ENCODE measurements at places on chromosomes 2 and 18.

DNA sequence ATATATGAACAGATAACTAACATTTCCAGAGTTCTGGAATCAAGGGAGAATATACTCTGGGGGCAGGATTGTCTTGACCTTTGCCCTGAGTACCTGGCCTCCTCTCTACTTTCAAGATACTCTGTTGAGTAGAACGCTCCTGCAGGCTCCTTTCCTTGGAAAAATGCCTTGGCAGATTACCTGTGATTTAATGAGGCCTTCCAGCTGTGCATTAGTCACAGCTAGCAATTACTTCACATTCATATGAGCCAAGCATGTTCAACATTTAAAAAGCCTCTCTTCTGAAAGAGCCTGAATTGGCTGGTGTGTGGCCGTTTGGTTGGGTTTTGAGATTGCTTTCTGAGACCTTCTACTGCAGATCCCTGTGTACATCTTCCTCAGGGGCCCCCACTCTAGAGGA lies 142.2 kb downstream of the PLCL1 start:
- DNase-seq: no peak

- no peak for DNase-seq
Measured at GRCh38 chr2:219142329-219142728, 18.3 kb downstream of the NHEJ1 start.

DNA sequence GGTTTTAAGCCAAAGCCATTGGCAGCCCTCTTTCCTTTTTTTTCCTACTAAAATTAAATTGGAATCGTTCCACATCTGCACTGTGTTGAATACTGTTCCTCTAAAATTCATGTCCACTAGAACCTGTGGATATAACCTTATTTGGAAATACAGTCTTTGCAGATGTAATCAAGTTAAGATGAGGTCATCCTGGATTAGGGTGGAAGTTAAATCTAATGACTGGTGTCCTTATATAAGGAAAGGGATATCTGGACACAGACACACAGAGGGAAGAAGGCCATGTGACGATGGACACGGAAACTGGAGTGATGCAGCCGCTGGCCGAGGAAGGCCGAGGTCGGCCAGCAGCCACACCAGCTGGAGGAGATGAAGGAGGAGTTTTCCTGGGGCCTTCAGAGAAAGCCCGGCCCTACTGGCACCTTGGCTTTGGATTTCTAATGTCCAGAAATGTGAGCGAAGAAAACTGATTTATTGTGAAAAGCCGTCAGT lies 49.4 kb downstream of the LONRF2 start:
- no peak for DNase-seq

- DNase-seq: no peak
Measured at GRCh38 chr2:148994341-148994740, 44.2 kb upstream of the LYPD6B start.

DNA sequence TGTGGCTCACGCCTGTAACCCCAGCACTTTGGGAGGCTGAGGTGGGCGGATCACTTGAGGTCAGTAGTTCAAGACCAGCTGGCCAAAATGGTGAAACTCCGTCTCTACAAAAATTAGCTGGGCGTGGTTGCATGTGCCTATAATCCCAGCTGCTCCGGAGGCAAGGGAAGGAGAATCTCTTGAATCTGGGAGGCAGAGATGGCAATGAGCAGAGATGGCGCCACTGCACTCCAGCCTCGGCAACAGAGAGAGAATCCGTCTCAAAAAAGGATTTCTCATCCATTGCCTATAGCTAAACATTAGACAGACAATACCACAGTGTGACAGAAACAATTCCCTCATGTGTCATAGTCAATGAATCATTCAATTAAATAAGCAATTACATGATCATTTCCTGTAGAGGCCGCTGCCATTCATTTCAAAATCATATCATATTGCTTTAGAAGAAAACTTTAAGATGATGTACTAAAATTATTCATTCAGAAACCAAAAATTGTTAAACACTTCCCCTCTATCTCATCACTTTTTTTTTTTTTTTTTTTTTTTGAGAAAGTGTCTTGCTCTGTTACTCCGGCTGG lies 69.5 kb upstream of the TGIF1 start:
- DNase-seq: peak; percentile 12

DNA sequence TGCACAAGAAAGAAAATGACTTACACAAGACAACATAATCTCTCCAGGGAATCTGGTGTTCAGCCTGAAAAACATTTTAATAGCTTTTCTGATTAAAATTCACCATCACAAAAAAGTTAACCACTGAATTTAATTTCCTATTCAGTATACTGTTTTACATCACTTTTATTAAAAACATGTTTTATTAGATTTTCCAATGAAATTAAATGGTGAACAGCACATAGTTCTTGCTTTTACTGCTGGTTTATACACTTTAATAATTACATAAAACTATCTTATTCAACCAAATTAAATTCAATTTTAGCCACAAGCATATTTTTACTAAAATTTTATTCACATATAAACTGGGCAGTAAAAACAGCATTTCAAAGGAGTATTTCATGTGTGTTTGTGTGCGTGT lies 138.3 kb downstream of the NOL4 start:
- no peak for DNase-seq

GRCh38 chr2:8538531-8538930 lies 143.3 kb upstream of the ID2 start:
- no peak for DNase-seq

GRCh38 chr2:64108666-64109241 lies 35.5 kb downstream of the PELI1 start:
- no peak for DNase-seq

DNA sequence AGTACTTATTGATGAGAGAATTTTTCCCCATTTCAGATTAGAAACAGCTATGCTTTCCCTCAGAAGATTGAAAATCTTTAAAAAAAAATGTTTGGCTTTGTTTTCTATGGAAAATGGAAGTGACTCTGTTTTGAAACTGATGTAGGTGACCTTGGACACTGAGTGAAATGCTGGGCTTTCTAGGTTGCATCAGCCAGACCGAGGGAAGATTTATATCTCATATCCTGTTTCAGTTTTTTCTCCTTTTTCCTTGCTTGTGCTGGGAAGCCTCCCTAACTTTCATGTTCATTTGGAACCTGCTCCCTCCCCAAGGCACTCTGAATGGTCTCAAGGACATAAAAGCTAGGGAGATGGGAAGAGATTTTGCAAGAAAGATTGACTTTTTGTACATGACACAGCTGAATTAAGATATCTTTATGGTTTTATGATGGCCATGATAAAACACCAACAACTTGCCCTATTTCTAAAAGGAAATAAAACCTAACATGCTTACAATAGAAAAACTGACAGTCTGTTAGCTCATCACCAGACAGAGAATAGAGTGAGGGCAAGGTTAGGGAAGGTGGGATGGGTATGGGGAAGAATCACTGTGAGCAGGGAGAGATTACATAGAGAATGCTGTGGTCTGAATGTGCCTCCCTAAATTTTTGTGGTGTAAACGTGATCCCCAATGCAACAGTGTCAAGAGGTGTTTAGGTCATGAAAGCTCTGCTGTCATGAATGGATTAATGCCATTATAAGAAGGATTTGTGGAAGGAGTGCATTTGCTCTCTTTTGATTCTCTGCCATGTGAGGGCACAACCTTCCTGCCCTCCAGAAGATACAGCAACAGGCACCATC lies 249.7 kb downstream of the TPGS2 start:
- DNase-seq: no peak

DNA sequence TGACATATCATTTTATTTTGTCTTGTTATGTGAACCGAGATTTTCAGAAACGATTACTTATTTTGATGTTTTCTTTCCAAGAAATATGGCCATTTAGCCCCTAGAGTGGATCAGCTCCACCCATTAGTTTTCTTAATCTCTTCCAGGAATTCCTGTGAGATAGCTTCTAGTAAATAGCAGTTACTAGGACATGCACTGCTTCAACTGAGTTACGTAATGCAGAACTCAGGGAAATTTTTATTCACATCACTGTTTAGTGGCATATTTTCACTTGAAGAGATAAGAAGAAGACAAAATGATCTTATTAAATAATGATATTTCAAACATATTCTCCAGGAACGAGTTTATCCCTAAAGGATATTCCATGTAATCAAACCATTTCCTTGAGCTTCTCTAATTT lies 573.5 kb upstream of the CNTNAP5 start:
- DNase-seq: no peak

GRCh38 chr2:239137898-239138283 lies 262.9 kb downstream of the HDAC4 start:
- DNase-seq: no peak

GRCh38 chr2:182359990-182360662 lies 66.7 kb downstream of the PDE1A start:
- DNase-seq: no peak

DNA sequence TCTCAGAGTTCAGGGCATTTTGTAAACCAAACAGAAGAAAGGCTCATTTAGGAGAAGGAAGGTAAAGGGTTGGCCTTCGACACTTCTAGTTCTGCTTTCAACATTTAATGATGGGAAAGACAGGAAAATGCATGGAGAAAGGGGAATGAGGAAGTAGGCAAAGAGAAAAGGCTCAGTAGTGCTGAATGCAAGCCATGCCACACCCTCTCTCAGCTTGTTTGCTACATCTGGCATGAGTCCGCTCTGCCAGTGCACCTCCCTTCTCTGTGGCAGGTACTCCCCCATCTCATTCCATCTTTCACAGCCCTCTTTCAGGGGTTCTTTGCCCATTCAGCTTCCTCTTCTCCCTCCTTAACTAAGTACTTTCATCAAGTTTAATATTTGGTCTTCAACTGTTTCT lies 120.9 kb upstream of the ITGB6 start:
- DNase-seq: no peak

- no peak for DNase-seq
Measured at GRCh38 chr2:25365241-25365640, 23.5 kb upstream of the DNMT3A start.

- peak; percentile 32 for DNase-seq
Measured at GRCh38 chr18:62420151-62420512, 95.0 kb downstream of the TNFRSF11A start.

- no peak for DNase-seq
Measured at GRCh38 chr2:216740557-216741222, 45.3 kb upstream of the IGFBP5 start.

DNA sequence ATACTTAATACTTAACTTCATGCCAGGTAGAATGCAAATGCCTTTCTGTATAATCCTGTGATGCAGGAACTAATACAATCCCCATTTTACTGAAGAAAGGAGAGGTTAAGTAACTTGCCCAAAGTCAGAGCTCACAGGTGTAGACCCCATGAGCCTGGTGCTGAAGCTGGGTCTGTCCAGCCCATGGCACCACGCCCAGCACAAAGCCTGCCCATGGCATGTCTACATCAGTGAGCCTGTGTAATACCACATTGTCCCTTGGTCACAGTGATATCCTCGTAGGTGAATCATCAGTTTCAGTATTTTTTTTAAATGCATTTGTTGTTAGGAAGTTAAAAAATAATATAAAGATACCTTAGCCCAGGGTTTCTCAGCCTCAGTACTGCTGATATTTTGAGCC lies 69.9 kb upstream of the MCFD2 start:
- DNase-seq: peak; percentile 53

GRCh38 chr2:64716569-64716968 lies 62.9 kb upstream of the SERTAD2 start:
- DNase-seq: no peak

GRCh38 chr2:134275058-134275862 lies 21.4 kb downstream of the MGAT5 start:
- no peak for DNase-seq

- DNase-seq: no peak
Measured at GRCh38 chr18:9802175-9803062, 83.4 kb upstream of the TXNDC2 start.

DNA sequence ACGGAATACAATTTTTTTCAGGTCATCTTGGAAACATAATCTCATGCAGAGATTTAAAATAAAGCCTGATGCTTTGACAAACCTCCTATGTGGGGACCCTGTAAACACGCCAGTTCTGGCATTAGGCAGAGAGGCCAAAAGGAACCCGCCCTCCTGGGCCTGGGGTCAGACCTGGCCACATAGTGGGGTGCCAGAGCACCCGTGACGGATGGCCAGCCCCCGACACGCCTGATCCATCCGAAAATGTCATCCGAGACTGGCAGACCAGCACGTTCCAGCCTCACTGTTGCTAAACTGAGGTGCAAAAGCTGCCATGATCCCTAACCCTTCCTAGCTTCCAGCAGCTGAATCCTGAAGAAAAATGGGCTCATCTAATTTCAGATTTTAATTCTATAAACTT lies 222.6 kb upstream of the SALL3 start:
- no peak for DNase-seq

DNA sequence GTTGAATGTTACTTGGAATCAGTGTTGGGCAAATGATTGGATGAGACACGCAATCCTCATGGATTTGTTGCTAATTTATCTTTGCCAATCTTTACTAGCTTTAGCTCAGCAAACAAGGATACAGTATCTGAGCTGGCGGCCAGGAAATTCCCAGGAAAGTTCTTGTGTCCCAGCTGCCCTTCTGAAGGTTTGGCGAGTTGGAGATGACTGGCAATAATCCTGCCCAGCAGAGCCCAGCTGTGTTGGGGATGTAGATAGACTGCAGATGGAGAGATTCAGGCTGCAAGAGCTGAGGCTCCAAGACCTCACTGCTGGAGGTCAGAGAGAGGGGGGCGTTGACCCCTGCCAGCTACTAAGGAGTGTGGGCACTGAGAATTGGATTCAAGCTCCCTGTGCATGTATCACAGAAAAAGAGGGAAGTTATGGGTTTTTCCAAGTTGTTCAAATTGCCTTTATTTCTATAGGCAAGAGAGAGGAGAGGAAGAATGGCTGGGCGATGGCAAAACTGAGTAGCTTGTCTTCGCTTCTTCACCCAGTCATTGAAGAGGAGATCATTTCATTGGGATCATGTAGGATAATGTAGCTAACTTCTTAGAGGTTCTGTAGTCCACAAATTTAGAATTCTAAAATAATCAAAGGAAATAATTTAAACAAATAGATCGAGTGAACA lies 506.8 kb upstream of the LRATD1 start:
- no peak for DNase-seq

- DNase-seq: no peak
Measured at GRCh38 chr18:76587879-76588271, 92.8 kb upstream of the ZNF516 start.

DNA sequence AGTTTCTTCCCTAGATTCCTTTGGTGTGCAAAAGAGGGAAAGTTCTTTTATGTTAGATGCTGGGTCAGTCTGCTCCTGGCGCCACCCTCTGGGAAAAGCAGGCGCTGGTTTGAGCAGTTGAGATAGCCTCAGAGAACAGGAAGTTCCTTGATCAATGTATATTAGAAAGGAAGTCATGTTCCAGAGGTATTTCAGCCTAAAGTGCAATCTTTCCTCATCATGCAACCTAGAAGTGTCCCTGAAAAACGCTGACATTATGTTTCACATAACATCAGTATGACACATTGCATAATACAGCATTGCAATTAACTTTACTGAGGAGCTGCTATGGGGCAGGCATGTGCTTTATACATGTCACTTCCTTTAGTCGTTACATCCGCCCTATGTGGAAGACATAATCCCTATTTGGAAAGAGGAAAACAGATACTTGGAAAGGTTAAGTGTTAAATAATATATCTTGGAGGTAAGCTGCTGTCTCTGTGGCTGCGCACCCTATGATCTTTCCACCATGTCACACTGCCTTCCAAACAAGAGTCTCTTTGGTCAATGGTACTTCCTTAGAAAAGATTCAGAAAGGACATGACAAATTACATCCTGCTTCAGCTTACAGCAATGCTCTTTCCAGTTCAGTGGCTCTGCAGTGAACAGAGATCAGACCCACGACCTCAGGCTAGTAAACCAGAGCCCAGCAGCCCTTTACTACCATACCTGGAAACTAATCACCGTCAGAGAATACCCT lies 369.7 kb downstream of the RAD51AP2 start:
- DNase-seq: no peak

- DNase-seq: no peak
Measured at GRCh38 chr18:31606265-31606664, 14.6 kb downstream of the TTR start.

- DNase-seq: no peak
Measured at GRCh38 chr2:170723446-170723958, 8.4 kb downstream of the SP5 start.

- DNase-seq: no peak
Measured at GRCh38 chr2:195652911-195653310, 4.1 kb upstream of the SLC39A10 start.
